IMR-90 (cell line): ENCODE measurements at places on chromosomes 7 and 10. TPM values are rescaled to one million over a fixed set of nuclear protein-coding genes. Genes with fewer than 3 reads are reported as not detected.

DNA sequence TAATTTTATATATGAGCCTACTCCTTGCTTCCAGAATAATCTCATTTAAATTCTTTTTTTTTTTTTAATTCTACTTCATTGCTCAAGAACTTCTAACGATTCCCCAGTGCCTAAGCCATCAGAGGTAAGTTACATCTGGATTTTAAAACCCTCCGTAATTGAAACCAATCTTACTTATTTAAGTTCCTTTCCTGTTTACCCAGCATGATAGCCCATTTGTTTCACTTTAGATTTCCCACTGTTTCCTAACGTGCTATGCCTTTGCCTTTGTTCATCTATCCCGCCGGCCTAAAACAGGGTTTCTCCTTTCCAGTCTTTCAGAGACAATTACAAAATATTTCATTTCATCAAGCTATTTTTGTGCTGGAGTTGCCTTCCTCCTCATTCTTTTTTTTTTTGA, 75.8 kb upstream of the ETV1 start:
- no peak for DNase-seq

DNA sequence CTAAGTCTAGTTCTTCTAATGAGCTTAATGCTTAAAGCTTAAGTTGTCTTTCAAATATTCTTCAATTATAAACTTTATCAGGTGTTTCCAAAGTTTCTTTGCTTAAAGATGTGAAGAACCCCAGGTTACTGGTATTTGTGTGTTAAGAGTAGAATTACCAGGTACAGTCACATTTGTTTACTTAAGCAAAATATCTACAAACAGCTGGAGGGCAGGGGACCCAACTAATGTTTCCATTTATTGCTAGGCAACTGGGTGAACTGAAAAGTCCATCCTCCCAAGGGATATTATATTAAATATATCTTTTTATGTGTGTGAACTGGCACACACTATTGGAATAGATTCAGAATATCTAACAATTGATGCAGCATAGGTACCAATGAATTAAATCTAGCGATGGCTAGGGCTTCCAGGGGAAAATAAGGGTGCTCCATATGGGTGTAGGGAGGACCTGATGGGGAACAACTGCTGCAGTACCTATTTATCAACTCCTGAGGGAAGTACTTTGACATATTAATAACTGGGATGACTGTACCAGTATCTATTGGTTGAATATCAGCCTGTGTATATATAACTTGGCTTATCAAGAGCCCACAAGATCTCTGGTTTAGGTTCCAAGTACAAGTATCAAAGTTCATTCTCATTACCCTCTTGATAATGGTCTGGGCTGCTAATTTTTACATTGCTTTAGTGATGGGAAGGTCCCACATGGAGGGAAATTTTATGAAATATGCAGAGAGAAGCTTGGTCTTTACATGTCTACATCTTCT, 10.3 kb upstream of the AGR3 start:
- no peak for DNase-seq

GRCh38 chr7:25303281-25304181, 75.2 kb upstream of the NPVF start:
- DNase-seq: no peak

GRCh38 chr10:21060626-21061025, 163.5 kb upstream of the NEBL start:
- DNase-seq: no peak

GRCh38 chr10:128070721-128071416, 55.4 kb downstream of the MKI67 start:
- no peak for DNase-seq

GRCh38 chr10:102815790-102816549, 21.2 kb downstream of the CYP17A1 start:
- peak; percentile 96 for DNase-seq

DNA sequence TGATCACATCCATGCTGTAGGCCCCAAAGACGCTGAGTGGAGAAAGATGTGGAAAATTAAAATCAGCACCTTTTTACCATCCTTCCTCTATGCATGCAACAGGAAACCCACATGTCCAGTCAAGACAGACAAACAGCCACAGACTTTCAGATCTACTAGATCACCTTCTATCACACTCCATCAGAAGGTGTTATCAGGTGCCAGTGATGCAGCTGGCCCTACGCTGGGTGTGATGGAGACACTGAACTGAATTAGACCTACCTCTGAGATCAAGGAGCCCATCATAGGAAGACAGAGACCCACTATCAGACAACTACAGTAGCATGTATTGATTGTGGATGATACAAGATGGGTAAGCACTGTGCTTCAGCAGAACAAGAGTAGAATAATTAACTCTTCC, 15.5 kb downstream of the CYP3A4 start:
- DNase-seq: no peak

DNA sequence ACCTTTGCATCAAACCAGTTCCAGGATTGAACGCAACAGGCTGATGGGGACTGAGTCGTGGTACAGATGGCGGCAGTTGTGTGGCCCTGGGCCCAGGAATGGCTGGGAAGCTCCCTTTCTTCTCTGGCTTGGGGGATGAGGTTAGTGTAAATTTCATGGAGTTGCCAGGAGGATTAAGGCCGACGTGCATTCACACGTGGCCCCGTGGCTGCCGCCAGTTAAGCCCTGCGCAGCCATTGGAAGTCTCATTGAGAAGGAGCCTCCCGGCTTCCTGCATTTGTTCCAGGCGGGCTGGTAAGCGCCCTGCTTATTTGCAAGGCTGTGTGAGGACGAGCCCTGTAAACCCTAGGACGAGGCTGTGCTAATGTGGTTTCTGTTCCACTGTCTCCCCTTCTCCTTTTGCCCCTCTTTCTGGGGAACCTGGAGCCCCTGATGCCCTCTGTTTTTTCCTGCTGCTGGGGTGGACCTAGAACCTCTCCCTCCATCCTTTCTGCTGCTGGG, 174.7 kb upstream of the TNRC18 start:
- DNase-seq: no peak

- DNase-seq: no peak
Observed at GRCh38 chr7:155983176-155983815, 171.0 kb upstream of the SHH start.

- DNase-seq: no peak
Observed at GRCh38 chr10:7475046-7475911, 64.4 kb upstream of the SFMBT2 start.

- no peak for DNase-seq
Observed at GRCh38 chr10:125816548-125816947, 6.5 kb downstream of the UROS start.

DNA sequence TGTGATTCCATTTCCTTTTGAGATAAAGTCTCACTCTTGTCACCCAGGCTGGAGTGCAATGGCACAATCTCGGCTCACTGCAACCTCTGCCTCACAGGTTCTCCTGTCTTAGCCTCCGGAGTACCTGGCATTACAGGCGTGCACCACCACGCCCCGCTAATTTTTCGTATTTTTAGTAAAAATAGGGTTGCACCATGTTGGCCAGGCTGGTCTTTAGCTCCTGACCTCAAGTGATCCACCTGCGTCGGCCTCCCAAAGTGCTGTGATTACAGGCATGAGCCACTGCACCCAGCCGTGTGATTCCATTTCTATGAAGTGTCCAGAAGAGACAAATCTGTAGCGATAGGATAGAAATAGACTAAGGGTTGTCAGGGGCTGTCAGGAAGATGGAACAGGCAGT, 60.4 kb downstream of the CLIP2 start:
- DNase-seq: no peak

- peak; percentile 88 for DNase-seq
Observed at GRCh38 chr10:95266674-95267095, 24.1 kb downstream of the PDLIM1 start.

DNA sequence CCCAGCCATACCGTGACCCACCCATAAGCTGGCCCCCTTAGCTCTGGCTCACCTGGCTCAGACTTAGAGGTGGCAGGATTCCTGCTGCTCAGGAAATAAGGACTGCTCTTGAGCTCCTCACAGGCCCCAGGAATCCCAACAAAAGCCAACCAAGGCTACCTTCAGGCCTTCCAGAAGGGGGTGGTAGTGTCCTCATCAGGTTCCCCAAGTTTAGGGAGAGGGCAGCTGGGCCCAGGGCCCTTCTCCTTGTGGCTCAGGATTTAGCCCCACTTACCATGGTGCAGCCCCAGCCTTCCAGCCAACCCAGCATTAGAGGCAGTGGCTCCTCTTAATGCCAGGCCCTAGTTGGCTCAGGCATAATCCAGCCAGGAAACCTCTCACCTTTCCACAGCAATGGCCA, 23.5 kb downstream of the NPFFR1 start:
- DNase-seq: no peak

DNA sequence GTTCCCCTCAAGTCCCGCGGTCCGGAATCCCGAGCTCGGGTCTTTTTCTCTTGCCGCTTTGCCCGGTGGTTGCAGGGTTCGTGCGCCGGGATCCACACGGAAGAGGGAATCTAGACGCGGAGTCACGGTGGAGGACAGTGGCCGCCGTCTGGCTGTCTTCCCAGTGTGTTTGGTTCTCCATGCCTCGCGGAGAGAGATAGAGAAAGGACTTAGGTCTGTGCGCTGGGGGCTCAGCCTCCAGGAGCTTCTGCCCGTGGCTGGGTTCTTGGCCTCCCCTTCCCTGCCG, 1.6 kb downstream of the FFAR4 start:
- no peak for DNase-seq

DNA sequence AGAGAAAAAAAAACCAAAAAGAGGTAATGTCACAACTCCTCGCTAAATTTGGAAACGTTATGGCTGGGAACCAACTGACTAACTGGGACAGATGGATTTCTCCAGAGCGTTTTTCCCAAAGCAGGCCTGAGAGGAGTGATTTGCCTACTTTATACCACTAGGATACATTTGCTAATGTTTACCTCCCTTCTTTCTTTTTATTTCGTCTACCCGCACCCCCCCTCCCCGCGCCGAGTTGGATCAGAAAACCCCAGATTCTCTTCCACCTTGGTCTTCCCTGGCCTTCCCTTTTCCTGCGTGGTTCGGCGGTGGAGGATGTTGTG, 7.2 kb downstream of the CPA2 start:
- peak; percentile 68 for DNase-seq

DNA sequence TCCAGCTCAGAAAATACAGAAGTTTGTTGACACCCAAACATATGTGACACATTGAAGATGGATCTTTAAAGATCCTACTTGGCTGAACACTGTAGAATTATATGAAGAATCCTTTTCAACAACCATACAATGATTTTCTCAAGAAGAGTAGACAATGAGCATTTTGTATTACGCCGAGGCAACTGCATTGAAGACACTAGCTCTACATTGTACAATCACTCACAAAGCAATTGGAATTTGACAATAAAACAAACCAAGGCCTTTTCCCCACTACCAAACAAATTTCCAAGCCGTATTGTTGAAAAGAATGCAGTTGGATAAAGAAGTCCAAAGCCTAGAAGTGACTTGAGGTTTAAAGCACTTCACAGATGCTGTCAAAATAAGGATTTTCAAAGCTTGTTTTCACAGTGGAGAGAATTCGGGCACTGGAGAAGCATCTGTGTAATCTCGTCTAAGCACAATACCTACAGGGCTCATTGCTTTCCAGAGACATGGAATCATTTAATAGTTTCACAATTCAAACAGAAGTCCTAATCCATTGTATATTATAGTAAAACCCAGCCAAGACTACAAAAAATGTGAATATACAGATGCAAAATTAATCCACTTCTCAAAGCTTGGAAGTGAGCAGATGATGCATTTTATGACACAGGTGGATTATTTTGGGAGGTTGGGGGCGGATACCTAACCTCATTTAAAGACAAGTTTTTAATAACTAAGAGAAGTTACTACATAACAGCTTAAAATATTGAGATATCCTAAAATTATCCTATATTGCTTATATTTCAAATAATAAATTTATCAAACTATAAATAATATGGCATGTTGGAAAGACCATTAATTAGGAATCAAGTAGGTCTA, 78.6 kb downstream of the SORCS1 start:
- no peak for DNase-seq

DNA sequence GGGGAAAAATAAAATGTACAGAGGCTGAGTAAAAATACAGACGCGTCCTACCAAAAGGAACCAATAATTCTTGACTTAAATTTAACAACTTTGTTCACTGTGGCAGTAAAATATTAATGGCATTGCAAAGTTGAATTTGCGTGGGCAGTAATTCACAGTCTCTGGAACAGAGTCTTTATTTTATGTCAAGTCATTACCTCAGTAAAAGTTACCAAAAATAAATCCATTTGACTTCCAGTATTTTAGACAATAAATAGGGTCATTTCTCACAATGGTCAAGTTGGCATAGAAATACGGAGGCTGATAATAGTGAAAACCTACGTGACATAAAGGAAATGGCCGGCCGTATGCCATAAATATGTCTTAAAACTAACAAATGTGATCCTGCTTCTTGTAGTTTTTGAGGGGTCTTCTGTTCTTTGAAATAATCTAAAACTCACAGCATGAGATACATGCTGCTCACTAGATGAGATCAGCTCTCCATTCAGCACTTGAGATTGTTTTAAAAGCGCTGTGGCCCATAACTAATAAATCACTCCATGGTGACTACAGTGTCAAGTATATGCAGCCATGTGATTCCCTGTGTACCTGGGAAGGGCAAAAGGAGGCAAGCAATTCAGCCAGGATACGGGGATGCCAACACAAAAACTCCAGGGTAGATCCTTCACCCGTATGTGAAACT, 75.3 kb downstream of the DOCK4 start:
- no peak for DNase-seq

DNA sequence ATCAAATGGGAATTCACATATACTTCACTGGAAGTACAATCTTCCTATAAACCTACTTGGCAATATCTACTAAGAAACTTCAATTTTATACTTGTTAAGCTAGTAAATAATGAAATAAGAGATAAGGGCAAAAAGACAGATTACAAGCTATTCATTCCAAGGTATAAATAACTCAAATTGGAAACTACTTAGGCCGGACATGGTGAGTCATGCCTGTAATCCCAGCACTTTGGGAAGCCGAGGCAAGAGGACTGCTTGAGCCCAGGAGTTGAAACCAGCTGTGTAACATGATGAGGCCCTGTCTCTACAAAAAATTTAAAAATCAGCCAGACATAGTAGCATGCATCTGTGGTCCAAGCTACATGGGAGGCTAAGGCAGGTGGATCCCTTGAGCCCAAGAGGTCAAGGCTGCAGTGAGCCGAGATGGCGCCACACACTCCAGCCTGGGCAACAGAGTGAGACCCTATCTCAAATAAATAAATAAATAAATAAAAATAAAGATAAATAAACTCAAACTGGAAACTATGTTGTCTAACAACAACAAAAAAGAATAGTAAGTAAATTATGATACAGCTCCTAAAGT, 37.6 kb downstream of the ARHGAP21 start:
- peak; percentile 88 for DNase-seq

GRCh38 chr10:102564209-102564834, 60.5 kb downstream of the SUFU start:
- no peak for DNase-seq

- DNase-seq: no peak
Observed at GRCh38 chr10:11272915-11273389, 255.3 kb downstream of the CELF2 start.

Gene DNAJC30
- total RNA-seq: 1.6 and 1.7 TPM in 2 replicates

Gene PNLIPRP1
- total RNA-seq: not detected in 2 replicates

Gene SH2D4B
- total RNA-seq: not detected in 2 replicates

Gene C7orf57
- not detected in 2 replicates for total RNA-seq

Gene TMEM184A
- 0.28 and 0.36 TPM in 2 replicates for total RNA-seq

Gene ZNF438
- total RNA-seq: 2.8 and 2.9 TPM in 2 replicates

Gene GALNT17
- total RNA-seq: not detected in 2 replicates

Gene CTNNA3
- total RNA-seq: 0.83 and 0.90 TPM in 2 replicates
